ENCODE measurements at places on chromosomes 4 and X.

- DNase-seq = no peak
These were observed 15.0 kb upstream of the ARSF start for GRCh38 chrX:3026074-3026815.

DNA sequence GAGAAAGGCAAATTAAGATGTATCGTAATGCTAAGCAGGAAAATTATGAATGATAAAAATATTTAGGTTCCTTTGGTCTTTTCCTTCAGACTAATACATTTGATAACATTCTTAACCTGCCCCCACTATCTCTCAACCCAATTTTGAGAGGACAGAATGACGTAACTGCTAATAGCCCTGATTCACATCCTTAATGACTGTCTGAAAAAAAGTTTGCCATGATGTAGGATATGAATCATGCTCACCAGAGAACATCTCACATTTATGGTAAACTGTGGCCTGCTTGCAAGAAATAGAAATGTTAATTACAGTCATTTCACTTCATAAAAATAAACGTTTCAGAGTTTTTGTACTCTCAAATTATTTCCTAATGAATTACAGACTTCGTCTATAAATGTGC is 128.0 kb upstream of the VEGFC start:
- no peak for DNase-seq

DNA sequence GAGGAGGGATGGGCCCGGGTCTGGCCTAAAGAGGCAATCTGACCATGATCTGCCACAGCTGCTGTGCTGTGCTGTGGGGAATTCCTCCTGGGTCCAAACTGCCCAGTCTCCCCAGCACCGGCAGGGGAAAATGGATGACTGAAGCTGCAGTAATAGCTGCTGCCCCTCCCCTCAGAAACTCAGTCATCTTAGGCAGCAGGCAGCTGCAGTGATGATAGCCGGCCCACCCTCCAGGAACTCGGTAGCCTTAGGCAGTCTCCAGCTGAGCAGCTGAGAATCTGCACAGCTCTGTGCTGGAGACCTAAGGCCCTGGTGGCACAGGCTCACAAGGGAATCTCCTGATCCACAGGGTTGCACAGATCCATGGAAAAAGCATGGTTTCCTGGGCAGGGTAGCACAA is 113.4 kb upstream of the USP38 start:
- DNase-seq = no peak

- no peak for DNase-seq
These were observed 229.7 kb upstream of the MBNL3 start for GRCh38 chrX:132718431-132718958.

DNA sequence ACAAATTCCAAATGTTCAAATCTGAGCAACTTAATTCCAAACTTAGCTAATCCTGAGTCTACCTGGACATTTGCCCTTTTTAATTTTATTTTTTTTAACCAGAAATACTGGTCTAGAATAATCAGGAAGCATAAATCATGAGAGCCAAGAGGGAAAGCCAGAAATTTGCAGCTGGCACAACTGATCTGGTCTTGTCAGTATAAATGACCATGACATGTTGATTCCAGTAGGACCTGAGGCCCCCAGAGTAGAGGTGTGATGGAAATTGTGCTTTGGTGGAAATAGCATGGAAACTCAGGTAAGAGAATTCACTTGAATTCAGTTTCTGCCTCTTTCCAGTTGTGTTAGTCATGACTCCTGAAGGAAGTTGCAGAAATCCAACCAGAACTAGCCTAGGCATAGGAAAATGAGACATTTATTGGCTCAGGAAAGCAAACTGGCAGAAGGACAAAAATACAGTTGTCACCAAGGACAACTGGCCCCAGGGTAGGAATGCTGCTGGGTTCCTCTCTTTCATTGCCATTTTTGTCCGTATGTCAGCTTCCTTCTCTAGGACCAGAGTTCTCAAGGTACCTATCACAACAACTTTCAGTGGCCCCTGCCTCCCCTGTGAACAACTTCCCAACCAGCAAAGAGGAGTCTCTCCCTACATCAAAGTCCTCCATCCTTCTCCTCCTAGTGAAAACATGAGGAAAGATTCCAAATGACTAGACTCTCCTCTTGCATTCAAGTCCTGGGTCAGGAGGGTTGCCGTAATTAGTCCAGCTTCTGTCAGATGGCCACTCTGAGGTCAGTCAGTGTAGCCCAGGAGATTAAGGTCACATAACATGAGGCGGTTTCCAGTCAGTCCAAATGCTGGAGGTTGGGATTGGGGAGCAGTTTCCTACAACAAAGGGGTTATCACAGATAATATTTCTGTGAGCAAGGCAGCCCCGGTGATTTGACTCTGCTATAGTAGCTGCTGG is 29.3 kb upstream of the MYOZ2 start:
- DNase-seq = no peak

- no peak for DNase-seq
These were observed 32.7 kb downstream of the DCAF8L2 start for GRCh38 chrX:27622883-27623282.

DNA sequence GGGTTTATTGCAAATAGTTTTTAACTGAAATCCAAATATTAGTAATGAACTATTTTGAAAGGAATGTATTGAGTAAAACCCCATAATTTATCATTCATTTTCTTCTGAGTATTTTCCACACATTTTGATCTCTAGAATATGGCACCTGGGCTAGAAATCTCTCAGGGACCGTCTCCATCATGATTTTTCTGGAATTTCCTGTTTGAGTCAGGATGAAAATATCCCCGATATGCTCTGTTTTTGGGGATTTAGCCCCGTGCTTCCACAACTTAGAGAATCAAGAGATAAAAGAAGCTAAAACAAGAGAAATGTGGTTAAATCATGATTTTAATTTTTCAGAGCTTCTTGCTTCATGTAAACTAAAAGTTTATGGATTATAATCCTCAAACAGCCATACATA is 114.2 kb downstream of the SPCS3 start:
- DNase-seq = no peak

DNA sequence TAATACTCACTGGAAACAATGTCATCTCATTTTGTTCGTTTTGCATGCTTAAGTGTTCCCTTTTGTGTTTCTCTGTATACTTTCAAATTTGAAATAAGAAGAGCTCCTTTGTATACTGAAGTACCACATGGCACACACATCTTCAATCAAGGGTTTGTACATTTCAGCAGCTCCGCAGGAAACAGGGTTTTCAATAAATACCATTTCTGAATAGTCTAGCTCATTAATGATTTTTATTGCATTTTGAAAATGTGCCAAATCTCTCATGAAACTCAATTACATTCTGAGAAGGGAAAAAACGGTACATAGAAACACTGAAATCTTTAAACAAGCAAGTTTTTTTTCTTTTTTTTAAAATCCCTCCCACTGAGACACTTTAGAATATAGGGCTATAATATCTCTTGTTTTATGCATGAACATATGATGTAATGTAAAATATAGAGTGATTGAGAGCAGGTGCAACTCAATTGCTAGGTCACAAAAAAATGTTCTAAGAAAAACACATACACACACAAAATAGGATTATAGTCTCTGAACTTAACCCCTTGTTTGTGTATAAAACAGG is 914.2 kb upstream of the PCDH7 start:
- no peak for DNase-seq

DNA sequence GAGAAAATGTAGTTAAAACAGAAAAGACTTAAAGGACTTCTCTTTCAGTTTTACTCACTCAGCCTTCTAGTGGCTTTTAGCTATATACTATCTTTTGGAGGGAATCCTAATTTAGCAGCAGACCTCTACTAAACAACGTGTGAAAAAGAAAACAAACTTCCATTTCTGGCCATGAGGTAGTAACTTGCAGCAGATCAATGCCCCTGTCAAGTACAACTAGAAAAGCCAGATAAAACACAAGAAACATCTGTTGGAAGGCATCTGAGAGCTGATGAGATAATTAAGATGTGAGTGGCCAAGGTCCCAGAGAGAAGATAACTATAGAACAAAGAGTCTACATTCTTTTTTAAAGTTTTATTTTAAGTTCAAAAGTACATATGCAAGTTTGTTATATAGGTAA is 101.7 kb downstream of the CORIN start:
- no peak for DNase-seq

DNA sequence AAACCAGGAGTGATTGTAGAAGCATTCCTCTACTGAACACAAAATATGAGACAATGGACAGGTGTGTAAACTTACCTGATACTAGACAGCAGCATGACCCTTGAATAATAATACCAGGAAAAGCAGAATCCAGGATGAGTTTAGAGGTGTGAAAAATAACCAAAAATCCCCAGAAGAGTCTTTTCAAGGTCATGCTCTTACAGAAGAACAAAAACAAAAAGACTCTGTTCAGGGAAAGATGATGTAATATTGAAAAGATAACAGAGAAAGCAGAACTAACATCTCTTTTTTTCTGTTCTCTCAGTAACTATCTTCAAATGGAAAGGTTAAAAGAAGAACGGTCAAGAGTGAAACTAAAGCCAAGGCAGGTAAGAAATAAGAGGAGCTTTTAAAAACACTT is 14.0 kb upstream of the ARHGAP10 start:
- DNase-seq = no peak

DNA sequence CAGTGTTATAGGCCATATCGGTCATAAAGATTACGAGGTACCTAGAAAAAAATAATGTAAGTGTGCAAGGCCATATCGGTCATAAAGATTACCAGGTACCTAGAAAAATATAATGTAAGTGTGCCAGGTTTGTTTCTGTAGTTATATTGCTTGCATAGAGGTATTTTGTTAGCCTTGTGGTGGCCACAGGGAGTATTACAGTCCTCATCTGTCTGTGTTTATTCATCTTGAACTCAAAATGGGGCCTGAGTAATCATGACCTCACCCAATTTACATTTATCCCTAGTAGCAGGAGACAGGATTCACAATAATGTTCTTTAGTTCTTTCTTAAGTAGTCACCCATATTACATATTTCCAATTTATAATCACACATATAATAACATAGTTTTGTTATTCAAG is 459.7 kb downstream of the MID1IP1 start:
- no peak for DNase-seq

DNA sequence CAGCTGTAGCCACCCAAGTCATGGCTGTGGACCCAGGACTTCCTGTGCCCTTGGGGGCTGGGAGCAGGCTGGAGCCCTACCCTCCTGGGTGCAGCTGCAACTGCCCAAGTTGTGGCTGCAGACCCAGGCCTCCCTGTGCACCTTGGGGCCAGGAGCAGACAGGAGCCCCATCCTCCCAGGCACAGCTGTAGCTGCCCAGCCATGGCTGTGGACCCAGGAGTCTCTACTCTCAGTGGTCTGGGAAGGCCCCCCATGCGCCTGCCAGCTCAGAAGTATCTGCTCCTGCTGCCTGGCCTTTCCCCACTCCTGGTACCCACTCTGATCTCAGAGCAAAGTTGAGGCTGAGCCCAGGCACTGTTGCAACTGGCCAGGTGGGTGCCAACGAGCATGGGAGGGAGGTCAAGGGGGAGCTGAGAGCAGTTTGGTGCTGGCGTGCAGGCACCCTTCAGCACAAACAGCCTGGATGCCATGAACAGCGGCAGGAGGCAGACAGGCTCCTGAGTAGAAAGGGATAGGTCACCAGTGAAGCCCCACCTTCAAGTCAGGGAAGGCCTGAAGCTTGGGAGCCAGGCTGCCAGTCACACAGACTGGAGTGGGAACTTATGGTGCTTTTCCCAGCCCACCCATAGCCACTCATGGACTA is 21.5 kb downstream of the PRRG1 start:
- no peak for DNase-seq

- no peak for DNase-seq
These were observed 119.5 kb downstream of the PJA1 start for GRCh38 chrX:69045616-69046345.

- DNase-seq = no peak
These were observed 67.3 kb upstream of the RAPGEF2 start for GRCh38 chr4:159035570-159035969.

DNA sequence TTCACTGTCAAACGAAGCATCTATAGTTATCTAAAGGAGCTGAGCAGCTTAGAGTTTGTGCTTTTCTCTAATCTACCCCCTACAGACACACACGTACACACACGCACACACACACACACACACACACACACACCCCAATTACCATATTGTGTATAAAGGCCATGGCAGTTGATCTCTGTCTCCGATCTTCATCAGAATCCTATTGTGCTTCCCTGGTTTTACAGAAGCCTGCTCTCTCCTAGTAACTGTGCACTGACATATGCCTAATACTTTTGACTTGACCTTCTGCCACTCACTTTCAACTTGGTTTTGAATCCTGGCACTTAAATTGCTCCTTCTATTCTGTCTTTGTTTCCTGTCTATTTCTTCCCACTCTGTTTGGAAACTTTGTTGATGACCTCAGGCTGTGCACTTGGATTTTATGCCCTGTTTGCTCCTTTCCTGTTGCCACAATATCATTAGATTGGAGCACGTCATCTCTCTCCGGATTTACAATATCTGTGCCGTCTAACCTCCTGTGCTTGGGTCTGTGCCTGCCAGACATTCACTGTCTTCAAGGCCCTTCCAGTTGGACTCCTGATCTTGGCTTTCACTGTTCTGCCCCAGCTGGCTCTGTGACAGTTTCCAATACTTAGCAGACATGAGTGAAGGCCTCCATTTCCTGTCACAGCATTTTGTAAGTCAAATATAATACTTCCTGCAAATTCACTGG is 928.1 kb downstream of the FAT4 start:
- no peak for DNase-seq

DNA sequence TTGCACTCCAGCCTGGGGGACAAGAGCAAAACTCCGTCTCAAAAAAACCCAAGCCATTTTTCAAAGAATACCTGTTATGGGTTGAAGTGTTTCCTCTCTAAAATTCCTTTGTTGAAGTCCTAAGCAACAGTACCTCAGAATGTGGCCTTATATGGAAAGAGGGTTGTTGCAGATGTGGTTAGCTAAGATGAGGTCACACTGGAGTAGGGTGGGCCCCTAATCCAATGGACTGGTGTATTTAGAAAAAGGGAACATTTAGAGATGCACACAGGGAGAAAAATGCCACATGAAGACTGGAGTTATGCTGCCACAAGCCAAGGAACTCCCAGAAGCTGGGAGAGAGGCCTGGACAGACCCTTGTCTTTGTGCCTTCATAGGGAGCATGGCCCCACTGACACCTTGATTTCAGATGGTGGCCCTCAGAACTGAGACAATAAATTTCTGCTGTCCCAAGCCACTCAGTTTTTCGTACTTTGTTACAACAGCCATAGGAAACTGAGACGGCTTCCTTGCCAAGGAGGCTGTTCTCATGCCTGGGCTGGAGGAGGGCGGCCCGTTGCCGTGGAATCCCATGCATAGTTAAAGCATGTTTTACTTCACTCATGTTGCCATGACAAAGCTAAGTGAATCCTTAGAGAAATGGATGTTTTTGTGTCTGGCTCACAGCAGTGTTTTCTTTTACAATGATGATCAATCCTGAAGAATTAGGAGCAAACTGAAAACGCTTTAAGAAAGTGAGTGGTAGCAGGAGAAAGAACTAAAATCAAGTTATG is 16.5 kb downstream of the TRAPPC2 start:
- no peak for DNase-seq

DNA sequence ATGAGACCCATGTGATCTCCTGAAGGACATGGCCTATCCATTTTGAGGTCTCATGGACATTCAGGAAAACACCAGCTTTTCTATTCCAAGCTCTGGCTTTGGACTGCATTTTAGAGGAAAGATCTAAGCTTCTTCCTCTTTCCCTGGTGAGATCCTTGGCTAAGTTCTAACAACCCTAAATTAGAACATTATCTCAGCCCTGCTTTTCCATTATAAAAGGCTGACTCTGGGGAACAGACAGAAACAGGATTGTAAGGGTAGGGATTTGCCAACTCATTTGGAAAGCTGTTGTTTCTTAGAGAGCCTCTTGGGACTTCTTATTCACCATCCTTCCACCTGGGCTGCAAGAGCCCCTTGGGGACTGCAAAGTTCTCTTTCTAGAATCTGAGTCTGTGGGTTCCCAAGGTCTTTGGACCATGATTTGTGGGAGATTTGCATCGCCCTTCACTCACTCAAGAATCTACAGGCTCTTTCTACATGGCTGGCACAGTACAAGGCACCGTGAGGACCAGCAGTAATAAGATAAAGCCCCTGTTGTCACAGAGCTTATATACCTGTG is 146.9 kb downstream of the FNIP2 start:
- no peak for DNase-seq
